ENCODE measurements at places on chromosomes 5 and 9.
A peak's percentile ranks its signal among the peaks of the same experiment; 100 is the strongest.

- peak; percentile 66 for DNase-seq
Measured at GRCh38 chr5:33441241-33442177, 744 bp downstream of the TARS1 start.

DNA sequence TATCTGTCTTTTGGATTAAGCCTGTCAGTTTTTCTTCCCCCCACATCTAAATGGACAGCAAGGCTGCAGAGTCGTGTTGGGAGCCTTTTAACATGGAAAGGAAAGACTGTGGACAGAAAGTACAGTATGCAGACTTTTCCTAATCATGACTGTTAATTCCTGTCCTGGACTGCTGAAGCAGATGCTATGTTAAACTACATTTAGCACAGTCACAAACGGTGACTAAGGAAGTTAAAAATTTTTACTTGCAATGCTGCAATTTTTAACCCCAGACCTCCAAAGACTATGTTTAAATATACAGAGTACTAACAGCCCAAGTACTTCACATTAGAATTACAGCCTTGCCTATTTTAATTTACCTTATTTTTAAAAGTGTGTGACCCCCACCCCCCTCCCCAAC is 51.8 kb downstream of the ELAVL2 start:
- no peak for DNase-seq

- DNase-seq, result no peak
Measured at GRCh38 chr5:14223372-14223771, 80.2 kb downstream of the TRIO start.

DNA sequence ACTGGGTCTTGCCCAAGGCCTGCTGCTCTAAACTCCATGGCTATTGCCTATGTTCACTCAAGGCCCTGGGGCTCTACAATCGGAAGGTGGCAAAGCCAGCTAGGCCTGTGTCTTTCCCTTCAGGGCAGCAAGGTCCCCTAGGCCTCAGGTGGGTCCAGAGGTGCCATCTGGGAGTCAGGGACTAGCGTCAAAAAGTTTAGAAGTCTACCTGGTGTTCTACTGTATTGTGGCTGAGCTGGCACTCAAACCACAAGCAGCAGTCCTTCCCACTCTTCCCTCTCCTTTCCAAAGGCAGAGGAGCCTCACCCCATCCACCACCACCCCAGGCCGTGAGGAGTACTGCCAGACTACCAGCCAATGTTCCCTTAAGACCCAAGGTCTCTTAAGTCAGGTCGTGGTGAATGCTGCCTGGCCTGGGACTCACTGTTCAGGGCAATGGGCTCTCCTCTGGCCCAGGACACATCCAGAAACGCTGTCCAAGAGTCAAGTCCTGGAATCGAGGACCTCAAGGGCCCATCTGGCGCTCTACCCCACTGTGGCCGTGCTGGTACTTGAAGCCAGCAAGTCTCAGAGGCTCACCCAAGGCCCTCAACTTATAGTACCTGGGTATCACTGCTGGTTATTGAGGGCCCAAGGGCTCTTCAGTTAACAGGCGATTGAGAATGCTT is 13.0 kb upstream of the SARDH start:
- DNase-seq, result no peak

- DNase-seq, result no peak
Measured at GRCh38 chr5:128636361-128636760, 98.3 kb upstream of the FBN2 start.

DNA sequence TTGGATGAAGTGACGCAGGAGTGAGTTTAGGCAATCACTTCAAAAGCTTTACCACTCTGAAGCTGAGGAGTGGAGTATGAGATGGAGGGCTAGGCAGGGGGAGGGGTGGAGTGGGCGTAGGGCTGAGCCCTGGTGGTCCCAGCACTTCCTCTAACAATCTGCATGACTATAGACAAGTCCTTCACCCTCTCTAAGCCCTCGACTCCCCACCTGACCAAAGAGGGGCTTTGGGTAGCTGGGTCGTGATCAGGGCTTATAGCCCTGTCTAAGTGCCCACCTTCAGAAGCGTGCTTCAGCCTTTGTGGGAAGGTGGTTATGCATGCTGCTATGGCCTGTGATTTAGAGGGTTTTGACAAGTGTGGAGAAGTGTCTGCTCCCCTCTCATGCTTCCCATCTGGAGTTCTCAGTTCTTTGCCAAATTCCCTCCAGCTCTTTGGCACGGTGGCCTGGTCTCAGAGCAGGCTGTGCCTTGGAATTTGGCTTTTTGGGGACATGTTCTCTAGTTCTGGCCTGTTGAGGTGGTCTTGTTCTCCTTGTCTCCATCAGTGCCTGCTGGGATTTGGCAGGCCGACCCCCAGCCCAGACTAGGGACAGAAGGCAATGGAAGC is 53.0 kb downstream of the ACTBL2 start:
- no peak for DNase-seq

DNA sequence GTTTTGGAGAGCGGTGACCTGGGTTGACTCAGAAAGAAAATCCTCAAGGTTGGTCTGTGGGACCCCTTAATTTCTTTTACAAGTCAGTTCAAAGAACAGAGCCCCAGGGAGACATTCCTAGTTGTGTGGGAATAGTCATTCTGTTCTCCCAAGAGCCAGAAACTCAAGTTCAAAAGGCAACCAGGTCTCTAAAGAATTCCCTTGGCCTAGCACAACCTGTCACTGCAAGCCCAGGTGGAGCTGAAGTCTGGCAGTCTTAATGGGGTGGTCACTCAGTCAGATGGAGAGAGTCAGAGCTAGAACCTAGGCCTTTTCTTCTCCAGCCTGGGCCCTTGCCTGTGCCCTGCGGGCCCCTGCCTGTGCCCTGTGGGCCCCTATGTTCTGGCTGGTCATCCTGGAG is 37.5 kb upstream of the CDKN2AIPNL start:
- no peak for DNase-seq

- no peak for DNase-seq
Measured at GRCh38 chr5:68149189-68149588, 66.4 kb upstream of the PIK3R1 start.

DNA sequence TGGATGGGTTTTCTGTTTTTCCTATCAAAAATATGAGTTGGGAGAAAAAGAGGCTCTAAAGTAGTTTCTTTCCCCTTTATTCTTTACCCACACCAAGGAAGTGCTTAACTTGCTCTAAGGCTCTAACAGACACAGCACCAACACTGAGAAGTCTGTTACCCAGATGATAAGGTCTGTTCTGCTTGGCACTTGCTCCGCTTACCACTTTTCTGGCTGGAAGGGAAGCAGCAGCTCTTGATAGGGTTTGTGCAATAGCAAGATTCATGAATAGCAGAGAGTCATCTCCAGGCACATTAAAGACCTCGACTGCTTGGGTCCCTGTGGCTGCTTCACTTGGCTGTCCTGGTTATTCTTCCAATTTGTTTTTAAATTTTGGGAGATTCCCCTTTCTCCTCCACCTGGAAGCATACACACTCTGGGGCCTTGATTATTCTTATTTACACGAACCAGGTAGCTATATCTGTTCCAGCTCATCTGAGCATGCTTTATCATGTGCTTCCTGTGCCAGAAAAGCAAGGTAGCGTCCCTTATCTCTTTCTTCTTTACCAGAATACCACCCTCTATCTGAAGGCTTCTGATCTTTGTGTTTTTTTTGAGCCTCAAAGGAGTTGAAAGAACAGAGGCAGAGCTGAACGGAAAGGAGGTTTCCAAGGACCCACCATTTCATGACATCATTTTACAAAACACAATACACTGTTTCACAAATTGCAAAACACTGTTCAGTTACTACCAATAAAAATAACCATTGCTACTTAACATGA is 24.8 kb downstream of the PPP3R2 start:
- DNase-seq, result no peak

DNA sequence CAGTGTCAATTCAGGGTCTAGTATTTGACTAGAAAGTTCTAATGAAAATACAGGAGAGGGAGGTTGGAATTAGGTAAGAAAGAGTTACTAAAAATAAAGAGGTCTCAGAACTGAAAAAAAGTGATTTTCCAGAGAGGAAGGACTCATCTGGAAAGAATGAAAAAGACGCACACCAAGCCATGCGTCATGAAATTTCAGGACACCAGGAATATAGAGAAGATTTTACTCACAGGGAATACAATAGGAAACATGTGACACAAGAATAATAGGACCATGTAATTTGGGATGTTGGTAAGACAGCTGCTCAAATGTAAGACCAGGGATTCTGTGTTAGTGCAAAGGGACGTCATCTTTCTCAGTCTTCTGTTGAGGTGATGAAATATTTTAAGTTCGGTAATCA is 224.7 kb downstream of the GDNF start:
- DNase-seq, result no peak

- no peak for DNase-seq
Measured at GRCh38 chr9:94809778-94810177, 83.3 kb downstream of the AOPEP start.

DNA sequence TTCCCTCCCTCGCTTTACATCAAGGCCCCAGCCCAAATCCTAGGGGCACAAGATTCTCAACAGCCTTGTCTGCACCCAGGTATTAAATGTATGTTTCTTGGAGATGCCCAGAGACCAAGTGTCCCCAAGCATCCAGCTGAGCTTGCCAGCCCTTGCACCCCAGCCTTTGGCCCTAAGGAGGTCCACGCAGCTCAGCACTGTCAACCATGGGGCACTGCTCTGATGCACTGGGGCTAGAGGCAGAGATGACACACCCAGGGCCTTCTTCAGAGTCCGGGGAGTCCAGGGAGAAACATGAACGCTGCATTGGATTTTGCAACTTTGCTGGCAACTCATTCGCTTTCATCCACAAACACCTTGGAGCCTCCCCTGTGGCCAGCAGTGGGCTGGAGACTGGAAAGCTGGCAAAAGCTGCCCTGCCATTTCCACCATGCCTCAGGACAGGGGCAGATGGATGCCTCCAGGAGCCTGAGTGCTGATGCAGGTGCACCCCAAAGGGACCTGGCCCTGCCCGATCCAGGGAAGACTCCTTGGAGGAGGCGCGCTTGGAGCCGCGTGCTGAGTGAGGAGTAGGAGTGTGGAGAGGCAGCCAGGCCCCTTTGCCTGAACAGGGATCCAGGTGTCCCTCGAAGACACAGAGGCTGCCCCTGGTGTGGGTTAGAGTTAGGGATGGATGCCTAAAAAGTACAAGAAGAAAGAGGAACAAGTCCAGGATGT is 19.3 kb downstream of the PAEP start:
- no peak for DNase-seq

GRCh38 chr9:99955606-99956005 is 49.2 kb downstream of the STX17 start:
- DNase-seq, result no peak

DNA sequence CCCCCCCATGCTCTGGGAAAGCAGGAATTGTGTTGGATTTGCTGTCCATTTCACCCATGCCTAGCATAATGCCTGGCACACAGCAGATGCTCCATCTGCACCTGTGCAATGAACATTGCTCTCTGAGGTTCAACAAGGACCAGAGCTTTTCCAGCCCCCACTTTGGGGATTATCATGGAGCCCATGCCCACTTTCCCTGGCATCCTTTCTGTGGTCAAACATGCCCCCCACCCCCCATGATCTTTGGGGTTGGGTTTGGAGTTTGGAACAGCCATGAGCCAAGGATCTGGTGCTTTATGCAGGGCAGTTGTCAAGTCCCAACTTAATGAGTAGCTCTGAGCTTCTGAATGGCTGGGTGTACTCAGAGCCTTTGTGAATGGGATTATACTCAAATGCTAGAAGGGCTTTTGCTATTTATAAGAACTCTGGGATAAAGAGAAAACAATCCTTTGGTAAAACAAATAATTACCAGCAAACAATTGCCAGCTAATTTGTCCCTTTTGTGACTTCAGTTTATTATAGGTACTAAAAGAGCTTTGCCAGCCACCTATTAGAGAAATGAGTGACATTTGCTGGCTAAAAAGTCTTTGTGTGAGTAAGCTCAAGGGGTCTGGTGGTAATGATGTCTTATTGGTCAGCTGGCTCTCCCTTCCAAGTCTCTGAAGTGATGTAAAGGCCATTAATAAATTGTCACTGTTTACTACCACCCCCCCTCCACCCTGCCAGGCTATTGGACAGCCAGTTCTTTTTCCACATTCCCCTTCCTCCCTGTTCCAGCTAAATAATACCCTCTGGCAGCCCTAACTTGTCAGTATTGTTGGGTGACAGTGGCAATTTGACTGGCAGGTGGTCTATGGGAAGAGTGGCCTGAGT is 182.3 kb downstream of the MACROH2A1 start:
- DNase-seq, result no peak

Data from suppressor macrophage treated with lipopolysaccharide for 1 hour (primary cell).